RWPE1 (cell line): ENCODE measurements at places on chromosomes 2 and 18.
A peak's percentile ranks its signal among the peaks of the same experiment; 100 is the strongest.

DNA sequence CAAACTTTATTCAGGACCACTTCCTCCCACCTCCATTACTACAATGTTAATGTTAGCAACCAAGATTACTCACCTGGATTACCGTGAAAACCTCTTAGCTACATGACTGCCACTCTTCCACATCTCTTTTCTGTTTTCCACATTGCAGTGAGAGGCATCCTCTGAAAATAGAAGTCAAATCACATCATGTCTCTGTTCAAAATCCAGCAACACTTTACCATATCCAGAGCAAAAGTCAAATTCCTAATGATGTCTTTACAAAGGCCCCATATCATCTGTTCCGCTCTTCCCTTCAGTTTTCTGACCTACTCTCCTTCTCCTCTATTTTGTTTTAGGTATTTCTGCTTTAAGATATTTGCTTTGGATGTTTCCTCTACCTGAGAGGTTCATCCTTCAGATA is 37.5 kb upstream of the DSG1 start:
- DNase-seq: no peak

DNA sequence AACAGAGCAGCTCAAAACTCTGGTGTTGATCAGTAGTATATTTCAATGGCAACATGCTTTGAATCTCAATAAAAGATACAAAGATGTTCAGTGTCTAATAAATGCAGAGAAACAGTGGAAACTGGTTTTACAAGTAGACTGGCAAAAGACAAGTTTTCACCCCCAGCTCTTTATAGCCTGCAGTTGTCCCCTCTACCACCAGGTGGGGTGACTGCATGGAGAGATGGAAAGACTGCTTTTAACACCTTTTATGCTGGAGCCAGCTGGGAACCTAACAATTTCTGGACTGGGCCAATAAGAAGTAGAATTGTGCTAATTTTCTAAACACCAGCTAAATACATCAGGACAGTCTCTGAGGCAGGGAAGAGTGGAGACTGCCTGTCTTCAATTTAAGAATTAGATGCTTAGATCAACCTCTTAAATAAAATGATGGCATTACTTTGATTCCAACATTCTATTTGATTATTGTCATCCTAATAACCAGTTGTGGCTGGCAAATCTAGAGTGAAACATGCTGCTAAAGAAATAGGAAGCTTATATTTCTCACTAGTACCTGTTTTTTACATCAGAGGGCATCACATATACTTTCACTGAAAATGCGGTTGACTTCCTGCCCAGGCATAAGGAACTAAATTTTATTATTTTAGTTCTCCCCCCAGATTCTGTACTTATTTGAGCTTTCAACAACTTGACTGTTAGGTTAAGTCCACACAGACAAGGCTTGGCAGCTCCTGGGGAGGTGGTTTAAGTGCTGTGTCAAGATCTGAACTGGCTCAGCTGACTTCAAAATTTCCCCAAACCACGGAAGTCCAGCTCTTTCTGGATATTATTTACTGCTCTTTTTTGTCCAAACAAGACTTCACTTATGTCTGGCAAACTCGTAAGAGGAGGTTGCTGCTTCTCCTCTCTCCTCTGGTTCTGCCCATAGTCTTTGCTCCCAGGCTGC is 140.5 kb downstream of the TPGS2 start:
- peak; percentile 67 for DNase-seq

DNA sequence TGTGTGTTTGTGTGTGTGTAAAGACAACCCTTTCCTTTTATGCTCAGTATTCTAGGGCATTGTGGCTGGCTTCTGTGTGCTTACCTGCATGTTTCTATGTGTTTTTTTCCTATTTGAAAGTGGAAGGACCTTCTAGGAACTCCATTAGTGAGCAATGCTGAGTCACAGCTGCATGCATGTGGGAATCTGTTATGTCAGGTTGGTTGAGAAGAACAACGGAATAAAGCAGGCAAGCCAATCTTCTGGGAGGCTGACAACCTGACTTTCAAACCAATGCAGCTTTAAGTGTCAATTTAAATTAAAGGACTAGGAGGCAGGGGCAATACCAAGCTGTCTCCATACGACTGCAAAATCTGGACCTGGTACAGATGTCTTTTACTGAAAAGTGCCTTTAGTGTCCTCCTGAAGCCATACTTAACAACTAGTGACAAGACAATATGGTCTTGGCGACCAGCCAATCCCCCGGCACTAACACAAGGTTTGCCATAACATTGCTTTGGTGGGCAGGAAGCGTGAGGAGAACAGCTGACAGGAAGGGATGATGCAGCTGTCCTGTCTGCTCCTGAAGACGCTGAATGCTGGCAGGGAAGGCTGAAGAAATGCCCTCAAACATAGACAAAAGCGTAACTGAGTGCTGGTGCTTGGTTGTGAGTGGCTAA is 514.7 kb upstream of the CDH7 start:
- DNase-seq: peak; percentile 0

DNA sequence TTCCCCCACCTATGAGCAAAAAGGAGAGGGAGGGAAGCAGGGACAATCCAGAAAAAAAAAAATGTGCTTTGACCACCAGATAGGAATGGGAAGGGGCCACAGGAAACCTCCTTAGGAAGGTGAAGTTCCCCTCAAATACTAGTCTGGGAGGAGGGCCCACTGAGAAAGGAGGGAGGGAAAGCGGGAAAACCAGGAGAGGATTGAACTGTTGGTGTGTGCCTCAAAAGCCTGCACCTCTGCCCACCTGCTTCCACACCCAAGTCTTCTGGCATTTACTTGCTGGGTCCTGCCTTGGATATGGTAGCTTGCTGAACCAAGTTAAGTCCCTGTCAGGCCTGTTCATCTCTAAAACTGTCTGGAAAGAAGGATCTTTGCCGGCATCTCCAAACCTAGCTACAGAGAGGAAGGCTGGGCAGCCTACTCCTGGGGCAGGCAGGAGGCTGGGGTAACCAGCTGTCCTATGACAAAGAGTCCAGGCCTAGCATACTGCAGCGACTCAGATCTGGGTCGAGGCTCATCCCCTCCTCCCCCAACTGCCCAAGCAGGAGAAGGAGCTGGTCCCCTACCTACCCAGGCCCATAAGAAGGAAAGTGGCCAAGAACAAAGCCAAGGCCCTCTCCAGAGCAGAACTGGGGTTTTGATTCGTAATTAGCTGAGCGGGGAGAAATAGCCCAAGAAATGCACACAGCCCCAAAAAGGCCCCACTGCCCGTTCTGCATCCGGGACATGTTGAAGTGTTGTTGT is 3.0 kb downstream of the EN1 start:
- no peak for DNase-seq

- no peak for DNase-seq
Observed at GRCh38 chr2:83051538-83052170, 1407.4 kb downstream of the SUCLG1 start.

DNA sequence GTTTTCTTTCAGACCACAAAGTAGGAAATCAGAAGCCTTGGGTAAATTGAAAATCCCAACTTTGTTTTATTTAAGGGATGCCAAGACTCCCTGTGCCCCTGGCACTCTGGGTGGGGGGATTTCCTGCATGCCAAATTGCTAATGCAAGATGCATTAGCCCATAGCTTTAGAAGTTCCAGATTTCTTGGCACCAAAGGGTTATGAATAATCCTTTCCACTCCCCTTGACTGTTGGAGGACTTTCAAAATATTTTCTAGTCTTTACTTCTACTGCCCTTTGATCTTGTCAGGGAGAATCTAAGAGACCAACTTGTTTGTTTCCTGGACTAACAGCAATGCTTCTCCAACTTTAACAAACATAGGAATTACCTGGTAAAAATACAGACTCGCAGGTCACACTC is 81.8 kb upstream of the TGIF1 start:
- DNase-seq: peak; percentile 72

DNA sequence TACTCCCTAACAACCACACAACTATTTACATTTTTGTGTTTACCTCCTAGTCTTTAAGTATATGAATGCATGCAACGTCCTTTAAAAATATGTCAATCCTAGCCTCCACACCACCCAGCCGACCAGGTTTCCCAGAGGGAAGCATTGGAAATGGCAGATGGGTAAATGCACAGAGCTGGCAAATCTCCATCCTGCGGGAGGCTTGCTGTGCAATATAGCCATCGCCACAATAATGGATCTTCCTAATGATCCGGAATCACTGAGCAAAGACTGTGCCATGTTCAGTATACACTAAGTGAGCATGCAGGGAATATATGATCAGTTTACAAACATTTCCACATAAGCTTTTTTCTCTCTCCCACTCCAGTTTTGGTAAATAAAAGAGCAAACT is 131.8 kb downstream of the NEDD4L start:
- no peak for DNase-seq

DNA sequence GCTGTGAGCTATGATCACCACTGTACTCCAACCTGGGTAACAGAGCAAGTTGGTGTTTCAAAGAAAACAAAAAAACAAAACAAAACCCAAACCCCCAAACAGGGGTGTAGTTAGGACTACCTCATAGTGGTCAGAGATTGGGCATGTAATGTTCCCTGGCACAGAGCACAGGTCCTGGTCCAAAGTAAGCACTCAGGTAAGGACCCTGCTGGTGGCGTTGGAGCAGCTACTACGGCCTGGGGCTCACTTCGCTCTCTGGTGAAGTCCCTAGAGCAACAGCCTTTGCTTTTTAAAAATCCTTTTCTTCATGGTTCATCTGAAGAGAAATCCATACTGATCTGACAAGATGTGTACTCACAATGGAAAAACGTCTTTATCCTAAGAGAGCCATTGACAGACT is 130.4 kb downstream of the ZNF236 start:
- no peak for DNase-seq
